Activated T-helper 1 cell treated with anti-CD3 and anti-CD28 coated beads, Interleukin-2, amount 50 U/mL, for 16 hours (primary cell): ENCODE measurements at places on chromosomes 3 and 15.

DNA sequence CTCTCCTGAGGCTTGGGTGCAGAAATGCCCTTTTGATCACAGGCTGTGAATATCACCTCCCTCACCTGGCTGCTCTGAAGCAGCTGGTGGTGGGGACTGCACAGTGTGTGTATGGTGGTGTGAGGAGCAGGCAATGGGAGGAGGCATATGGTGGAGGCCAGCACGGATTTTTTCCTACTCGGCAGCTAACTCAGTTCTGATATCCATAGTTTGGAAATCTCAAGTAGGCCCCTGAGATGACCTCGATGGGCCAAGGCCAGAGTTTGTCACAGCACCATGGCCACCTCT, 21.3 kb upstream of the CXCR6 start:
- no peak for DNase-seq

GRCh38 chr15:63338170-63338569, 43.5 kb downstream of the CA12 start:
- DNase-seq, result no peak

DNA sequence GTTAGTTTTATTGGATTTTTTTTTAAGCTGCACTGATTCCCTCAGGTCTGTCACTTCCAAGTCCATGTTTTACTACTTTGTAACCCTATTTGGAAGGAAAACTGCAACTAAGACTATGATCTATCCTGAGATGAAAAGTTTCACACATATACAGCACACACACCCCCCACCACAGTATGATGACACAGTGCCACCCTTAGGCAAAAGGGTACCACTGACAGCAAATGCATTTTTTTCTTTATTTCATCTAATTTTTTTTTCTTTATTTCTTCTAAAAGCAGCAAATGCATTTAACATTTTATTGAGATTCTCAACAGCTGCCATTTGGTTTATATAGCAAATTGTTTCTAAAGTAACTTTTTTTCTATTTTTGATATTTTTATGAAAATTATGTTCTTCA, 21.2 kb downstream of the NGRN start:
- no peak for DNase-seq

GRCh38 chr15:42024303-42024702, 3.5 kb upstream of the PLA2G4E start:
- DNase-seq, result no peak

DNA sequence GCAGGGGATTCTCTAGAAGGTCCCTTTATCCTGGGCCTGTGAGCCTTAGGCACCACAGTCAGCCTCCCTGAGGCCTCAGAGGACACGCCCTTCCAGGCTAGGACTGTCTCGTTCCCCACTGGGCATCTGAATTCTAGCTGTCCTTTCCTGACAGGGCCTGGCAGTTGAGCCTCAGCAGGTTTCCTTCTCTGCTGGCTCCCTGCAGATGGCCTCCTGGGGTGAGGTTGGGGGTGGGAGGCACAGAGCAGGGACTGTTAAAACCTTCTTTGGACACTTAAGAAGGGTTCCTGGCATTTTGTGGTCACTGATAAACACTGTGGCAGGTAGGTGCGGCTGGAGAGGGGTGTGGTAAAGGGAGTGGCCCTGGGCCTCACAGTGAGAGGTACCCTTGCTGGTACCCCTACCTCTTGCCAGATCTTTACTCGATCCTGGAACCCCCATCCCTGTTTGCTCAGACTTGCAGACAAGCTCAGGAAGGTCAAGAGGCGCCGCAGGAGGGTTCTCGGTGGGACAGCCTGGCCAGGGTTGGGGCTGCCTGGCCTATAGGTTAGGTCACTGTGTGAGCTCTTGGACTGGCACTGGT, 8.5 kb downstream of the CLK3 start:
- DNase-seq, result no peak

- no peak for DNase-seq
These were observed 253.1 kb downstream of the CGGBP1 start for GRCh38 chr3:87805670-87806069.

DNA sequence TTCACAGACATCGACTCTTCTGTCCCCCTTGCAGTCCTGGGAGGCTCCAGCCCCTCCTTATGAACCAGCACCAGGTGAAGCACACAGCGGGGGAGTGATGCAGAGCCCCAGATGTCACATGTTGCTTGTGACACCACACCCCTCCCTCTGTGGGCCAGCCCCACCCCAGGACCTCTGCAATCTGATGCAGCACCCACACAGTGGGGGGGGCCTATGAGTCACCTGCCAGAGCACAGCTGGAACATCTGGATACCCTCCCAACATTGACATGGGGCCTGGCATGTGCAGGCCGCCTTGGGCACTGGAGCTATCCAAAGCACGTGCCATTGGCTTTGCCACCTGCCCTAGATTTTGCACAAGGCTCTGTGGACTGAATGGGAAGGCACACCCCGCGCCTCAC, 70.5 kb downstream of the FEM1B start:
- DNase-seq, result no peak

DNA sequence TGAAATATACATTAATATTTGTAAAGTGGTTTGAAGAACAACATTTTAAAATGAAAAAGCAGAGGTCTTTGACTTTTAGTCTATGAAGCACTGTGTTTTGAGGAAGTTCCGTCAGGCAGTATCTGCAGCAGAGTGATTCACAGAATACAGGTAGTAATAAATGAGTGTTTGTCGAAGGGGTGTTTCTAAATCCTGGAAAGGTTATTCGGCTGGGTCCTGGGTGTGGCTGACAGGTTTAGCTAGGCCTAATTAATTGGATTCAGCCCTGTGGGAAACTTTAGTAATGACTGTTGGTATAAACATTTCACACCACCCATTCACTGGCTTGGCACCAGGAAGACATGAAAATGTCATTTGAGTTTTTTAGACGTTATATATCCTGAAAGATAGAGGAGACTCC, 51.3 kb downstream of the TIPARP start:
- no peak for DNase-seq

DNA sequence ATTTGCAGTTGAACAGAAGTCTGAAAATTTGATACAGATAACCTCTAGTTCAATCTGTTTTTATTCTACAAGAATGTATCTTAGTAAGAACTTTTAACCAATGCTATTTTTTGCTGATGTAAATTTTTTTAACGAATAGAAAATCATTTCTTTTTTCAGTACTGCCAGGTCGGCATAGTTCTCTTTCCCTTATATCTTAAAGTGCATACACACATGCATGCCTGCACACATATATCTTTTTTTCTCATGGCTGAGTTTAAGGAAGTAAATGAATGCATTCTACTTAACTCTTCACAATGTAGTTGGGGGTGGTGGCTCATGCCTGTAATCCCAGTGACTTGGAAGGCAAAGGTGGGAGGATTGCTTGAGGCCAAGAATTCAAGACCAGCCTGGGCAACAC, 48.4 kb downstream of the BLM start:
- DNase-seq, result no peak

DNA sequence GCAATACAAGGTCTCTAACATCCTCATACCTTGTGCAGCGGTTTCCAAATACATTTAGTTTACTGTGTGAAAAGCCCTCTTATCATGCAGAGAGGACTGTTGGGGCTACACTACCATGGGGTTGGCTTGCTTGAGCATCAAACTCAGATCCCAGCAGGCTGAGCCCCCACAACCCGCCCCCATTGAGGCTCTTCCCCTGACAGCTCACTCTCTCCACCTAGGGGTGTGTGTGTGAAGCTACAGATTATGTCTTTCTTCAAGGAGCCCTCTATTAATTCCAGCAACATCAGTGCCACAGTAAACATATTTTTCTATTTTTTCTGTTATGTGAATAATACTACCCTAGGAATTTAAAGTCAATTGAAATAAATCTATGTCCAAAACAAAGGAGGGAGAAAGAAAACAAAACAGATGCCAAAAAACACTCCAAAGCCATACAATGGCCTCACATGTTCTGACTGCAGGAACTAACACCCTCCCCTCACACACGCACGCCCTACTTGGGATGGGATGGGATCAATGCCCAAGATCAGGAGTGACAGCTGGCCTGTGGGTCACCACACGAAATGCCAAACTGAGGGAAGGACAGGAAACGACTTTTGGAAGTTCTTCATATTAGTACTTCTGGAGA, 14.7 kb downstream of the TM4SF4 start:
- no peak for DNase-seq

DNA sequence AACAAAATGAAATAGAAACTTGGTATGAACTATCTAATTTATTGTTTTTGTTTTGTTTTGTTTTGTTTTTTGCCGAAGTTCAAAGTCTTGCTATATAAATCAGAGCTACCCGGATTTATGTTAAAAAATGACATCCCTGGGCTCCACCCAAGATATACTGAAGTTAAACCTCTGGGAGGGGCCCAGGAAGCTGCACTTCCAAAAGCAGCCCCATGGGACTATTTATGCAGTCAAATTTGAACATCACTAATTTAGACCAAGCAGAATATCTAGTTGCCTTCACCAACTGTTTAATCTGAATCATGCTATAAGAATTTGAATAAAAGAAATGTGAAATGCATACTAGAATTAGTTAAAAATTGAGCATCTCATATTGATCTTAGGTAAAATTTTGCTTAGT, 32.2 kb downstream of the PEX5L start:
- no peak for DNase-seq
